Stimulated activated CD4-positive, alpha-beta T cell treated with anti-CD3 and anti-CD28 coated beads, Interleukin-1b, Interleukin-23, amount 100 ng/mL, for 1 hour (primary cell): ENCODE measurements at places on chromosomes 3 and 15.

DNA sequence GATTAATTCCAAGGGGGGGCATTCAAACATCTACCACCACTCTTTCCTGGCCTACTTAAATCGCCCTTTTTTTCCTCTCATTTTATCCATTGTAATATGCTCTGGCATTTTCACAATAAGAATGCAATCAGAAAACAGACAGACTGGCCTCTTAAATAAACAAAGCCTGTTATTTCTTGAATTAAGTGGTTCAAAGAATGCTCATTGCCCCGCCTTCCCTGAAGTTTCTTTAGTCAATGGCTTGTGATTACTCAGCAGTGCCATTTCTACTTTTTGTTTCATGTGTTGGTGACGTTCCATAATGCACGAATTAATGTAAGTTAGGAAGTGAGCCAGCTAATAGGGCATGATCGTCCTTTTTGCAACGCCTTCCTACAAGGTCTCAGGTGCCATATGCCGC, 68.0 kb downstream of the FBN1 start:
- DNase-seq, result no peak

DNA sequence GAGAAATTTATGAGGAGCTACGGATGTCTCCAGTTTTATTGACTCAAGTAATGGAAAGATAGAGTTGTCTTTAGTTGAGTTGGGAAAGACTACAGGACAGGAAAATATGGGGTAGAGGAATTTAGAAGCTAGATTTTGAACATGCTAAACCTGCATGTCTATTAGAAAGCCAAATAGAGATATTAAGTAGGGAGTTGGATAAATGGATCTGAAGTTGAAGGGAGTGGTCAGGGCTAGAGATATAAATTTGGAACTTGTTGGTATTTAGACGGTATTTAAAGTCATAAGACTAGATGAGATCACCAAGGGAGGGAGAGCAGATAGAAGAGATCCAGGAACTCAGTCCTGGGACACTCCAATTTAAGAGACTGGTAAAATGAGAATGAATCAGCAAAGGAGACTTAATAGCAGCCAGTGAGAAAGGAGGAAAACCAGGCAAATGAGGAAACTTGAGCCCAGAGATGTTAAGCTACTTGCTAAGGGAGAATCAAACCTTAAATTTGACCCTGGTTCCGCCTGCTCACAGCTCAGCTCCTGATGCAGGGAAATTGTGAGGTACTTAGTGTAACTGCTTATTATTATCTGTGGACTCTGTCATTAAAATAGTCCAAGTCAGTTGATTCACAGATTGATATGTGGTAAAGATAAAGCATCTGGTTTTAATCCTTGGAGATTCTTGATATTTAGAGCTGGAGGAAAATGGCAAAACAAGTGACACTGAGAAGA, 35.8 kb downstream of the ABI3BP start:
- no peak for DNase-seq

DNA sequence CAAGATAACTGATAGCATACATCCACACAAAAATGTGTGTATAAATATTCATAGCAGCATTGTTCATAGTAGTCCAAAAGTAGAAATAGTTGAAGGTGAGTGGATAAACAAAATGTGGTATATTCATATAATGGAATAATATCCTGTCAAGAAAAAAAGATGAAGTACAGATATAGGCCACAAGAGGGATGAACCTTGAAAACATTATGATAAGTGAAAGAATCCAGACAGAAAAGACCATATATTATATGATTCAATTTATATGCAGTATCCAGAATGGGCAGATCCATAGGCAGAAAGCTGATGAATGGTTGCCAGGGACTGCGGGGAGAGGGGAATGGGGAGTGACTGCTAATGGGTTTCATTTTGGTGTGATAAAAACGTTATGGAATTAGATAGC, 54.3 kb upstream of the TNIK start:
- DNase-seq, result no peak

DNA sequence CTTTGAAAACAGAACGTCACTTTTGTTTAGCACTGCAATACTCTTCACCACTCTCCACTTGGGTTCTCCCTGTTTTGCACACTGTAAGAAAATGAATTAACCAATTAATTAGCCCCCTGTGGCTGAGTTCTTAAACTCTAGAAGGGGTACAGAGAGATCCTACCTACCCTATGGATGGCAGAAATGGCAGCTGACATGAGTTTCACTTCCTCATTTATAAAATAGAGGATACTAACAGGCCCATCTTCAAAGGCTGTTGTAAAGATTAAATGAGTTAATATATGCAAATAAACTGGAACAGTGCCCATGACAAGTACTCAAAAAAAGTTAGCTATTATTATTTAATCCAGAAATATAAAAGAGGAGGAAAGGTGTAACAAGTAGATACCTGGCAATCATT, 36.9 kb downstream of the SUCLG2 start:
- no peak for DNase-seq

GRCh38 chr3:66394753-66395249, 106.0 kb downstream of the LRIG1 start:
- no peak for DNase-seq

DNA sequence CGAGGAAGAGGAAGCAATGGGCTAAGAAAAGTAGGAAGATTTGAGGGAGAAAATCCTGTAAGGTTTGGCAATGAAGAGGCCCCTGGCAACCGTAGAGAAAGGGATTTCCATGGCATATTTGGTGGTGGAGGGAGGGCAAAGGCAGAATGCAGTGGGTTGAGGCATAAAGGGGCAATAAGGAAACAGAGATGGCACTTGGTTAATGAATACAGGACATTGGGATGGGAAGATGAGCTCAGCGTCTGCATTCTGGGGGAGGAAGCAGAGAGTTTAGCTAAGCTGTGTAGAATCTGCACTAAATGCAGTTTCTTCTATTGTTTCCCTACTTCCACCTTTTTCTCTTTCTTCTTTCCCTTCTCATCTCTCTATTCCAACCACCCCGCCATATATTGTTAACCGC, 83.6 kb downstream of the LRTM1 start:
- no peak for DNase-seq

GRCh38 chr15:79431636-79432344, at the start of gene MINAR1:
TSS of gene MINAR1 (plus strand) at chr15:79432336. CDS start at chr15:79456148, 23,812 bp downstream.
- no peak for DNase-seq

DNA sequence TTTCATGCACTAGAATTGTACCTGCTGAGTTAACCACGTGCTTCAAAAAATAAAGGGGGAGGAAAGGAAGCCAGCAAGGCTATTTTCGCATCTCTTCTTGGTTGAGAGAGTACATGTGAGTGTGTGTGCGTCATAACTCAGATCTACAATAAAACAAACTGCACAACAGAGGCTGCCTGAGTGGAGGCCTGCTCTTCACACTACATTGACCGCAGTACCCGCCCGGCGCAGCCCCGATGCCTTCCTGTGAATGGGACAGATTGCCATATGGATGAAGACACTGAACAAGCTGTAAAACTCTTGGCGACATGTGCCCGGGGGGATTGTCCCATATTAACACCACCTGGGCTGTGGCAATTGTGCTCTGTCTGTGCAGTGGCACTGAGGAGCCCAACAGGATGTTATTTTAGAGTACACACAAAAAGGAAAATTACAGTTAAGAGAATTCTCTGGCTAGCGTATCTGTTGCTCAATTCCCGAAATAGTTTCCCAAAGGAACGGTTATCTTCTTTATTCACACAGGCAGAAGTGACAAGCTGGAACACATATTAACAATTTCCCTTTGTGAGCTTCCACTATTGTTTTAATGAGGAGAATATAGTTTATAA, 551.5 kb downstream of the FOXP1 start:
- DNase-seq, result no peak
